IPS DF 19.7 (cell line): ENCODE measurements at places on chromosomes 5 and 9.

- no peak for DNase-seq
Observed at GRCh38 chr9:95896580-95896979, 21.1 kb downstream of the ERCC6L2 start.

DNA sequence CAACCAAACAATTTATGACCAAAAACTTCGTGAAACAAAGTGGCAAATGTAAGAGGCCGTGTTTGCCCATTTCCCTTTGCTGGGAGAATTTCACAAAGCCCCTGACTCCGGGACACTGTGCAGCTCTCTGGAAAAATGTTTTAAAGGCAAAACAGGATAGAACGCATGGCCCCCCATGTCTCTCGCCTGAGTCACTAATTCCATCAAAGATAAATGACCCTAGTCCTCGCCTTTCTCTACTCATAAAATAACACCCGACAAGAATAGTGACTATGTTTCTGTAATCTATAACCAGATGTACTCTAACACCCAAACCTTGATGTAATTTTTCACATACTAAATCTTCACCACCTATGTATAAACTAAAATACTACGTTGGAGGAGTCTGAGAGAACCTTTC, 55.7 kb upstream of the SAP30L start:
- DNase-seq, result no peak

GRCh38 chr5:94240993-94241651, 377.3 kb downstream of the KIAA0825 start:
- DNase-seq, result no peak

GRCh38 chr5:78507531-78507930, 141.0 kb downstream of the LHFPL2 start:
- DNase-seq, result no peak

- no peak for DNase-seq
Observed at GRCh38 chr9:134980991-134981390, 63.3 kb upstream of the FCN1 start.

DNA sequence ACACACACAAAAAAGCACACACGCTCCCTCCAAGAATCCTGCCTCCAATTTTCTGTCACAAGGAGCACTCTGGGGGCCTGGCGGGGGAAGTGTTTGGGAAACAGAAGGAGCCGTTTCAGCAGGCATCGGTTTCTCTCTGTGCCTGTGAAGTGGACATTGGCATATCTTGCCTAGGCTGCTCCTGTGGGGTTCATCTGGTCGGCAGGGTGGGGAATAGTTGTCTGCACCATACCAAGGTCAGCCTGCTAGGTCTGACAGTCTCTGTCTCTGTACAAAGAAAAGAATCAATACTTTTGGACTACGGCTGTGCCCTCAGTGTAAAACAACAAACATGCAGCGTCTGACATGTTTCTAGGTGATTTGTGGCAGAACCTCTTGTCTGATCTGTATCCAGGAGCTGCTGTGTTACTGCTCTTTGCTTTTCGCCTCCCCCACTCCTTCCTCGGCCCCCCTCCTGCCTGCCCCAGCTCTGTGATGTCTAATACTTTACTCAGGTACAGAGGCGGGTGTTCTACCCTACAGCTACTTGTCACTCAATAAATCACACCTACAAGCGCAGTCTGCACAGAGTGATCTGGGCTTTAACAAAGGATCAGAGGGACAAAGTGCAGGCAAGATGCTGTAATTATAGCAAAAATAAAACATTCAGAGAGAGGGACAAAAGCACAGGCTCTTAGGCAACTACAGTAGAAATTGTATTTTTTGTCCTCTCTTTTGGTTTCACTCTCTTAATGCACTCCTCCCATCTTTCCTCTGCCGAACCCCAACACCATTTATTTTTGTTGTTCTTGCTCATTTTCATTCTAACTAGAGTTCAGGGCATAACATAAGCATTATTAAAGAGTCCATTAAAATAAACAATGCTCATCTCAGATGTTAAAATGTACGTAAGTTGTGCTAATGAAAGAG, 216.7 kb downstream of the BNC2 start:
- DNase-seq, result no peak

GRCh38 chr9:110538647-110539041, 40.9 kb downstream of the SVEP1 start:
- DNase-seq, result no peak

DNA sequence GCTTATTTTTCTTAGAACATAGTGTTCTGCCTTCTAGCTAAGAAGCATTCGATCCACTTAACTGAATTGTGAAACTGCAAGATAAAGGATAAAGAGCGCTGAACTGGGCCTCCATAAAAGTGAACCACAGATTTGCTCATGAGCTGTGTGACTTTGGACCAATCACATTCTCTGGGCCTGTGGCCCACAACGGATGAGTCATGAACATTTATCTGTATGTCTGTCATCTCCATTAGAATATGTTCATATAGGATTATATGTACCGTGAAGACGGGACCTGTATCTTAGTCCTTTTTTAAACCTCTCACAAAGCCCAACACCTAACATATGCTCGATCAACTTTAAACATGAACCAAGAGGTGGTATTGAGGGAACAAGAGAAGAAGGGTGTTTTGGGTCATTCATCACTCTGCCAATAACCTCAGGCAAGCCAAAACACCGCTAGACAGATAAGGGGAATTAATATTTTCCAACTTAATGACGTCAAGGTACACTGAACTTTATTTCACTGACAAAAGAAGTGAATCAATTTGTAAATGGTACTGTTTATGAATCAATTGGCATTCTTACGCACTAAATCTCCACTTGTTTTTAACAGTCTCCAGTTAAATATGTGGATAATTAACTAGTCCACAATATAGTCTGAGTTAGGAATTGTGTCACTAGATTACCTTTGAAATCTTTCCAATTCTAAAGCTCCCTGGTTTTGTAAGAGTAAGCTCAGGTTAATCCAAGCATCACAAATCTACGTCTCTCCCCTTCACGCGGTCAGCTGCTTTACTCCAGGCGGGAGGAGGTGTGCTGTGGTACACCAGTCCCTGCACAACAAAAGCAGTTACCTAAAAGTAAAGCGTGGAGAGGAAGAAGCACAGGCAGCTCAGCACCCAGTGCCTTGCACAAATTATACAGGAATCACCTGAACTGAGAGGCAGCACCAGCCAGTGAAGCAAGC, 1.6 kb downstream of the TMEM245 start:
- no peak for DNase-seq

DNA sequence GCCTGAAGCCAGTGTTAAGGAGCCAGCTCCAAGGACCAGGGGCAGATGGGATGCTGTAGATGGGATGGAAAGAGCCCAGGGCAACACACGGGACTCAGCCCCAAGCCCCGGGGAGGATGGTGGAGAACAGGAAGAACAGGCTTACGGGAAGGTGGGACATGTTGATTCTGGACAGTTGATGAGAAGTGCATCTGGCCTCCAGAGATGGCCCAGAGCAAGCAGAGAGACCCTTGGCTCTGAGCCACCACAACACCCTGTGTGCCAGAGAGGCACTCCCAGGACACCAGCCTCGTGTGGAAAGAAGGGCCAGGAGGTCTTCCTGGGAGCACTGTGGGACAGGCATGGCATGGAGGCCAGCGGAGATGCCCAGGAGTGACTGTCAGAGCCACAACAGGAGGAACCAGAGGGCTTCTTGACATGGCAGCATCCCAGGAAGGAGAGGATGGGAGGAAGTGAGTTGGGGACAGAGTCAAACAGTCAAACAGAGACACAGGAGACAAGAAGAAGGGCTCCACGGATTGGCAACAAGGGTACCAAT, 156.3 kb upstream of the MVB12B start:
- DNase-seq, result no peak

GRCh38 chr9:1267581-1267980, 217.4 kb downstream of the DMRT2 start:
- DNase-seq, result no peak

DNA sequence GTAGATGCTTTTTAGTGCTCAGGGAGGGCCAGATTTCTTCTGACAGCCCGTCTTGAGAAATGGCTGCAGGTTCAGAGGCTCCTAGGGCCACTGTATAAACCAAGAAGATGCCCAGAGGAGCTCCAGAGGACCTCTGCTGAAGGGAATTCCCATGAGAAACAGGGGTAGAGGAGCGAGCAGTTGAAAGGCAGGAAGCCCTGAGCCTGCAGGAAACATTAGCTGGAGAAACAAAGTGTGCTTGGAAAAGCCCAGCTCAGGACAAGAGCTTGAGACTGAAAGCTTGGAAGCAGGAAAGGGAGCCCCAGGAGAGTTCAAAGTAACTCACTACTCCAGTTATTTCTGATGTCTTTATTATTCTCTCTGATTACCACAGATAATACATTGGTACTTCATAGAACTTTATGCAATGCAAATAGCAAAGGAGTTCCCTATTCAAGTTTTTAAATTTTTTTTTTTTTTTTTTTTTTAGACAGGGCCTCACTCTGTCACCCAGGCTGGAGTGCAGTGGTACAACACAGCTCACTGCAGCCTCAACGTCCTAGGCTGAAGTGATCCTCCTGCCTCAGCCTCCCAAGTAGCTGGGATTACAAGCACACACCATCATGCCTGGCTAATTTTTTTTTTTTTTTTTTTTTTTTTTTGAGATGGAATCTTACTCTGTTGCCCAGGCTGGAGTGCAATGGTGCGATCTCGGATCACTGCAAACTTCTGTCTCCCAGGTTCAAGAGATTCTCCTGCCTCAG, 16.5 kb downstream of the HBEGF start:
- no peak for DNase-seq

- DNase-seq, result no peak
Observed at GRCh38 chr5:13939638-13940037, 4.8 kb downstream of the DNAH5 start.

DNA sequence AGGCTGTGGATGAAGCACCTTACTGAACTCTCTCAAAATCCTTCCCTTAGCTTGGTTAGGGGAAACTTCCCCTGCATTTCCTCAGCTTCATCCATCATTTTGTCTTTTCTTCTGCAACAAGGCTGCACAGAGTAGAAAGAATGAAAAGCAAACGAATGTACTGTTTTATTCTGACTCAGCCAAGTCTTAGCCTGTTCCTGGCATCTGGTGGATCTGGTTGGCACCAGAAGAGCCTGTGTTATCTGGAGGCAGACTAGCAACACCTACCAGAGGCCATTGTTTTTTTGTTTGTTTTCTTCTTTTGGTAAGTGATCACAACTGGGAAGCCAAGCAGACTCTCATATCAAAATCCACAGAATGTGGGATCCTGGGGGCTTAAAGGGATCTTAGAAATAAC, 200.7 kb downstream of the FANCC start:
- no peak for DNase-seq

DNA sequence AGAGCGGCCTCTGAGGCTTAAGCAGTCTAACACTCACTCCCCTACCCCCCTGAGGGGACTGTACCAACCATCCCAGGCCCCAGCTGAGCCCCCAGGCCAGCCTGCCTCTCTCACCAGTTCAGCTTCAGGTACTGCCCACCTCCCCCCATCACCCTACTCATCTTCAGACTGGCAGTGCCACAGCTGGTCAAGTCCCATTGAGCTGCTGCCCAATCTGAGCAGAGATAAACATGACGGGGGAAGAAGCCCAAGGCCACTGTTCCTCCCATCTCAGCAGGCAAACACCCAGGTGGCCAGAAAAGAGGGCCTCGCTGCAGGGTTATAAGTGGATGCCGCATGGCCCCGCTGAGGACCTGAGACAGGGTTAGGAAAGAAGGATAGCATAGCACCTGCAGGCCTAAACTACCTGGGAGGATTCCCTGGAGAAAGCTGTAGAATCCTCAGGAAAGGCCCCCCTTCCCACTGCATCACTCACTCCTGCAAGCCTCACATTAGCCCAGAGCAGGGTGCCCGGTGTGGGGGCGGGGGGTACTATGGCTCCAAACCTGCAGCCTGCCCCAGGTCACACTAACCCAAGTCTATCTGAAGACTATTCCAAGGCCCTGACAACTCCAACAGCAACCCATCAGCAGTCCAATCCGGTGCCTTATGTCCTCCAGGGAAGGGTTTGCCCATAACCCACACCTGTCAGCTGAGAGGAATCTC, 3.6 kb downstream of the B4GALT1 start:
- DNase-seq, result no peak

GRCh38 chr5:3517348-3517747, 78.3 kb upstream of the IRX1 start:
- DNase-seq, result no peak

GRCh38 chr5:72199681-72200080, 92.4 kb downstream of the MAP1B start:
- DNase-seq, result no peak

- DNase-seq, result peak; percentile 47
Observed at GRCh38 chr9:100505564-100506159, 32.7 kb downstream of the TMEFF1 start.

DNA sequence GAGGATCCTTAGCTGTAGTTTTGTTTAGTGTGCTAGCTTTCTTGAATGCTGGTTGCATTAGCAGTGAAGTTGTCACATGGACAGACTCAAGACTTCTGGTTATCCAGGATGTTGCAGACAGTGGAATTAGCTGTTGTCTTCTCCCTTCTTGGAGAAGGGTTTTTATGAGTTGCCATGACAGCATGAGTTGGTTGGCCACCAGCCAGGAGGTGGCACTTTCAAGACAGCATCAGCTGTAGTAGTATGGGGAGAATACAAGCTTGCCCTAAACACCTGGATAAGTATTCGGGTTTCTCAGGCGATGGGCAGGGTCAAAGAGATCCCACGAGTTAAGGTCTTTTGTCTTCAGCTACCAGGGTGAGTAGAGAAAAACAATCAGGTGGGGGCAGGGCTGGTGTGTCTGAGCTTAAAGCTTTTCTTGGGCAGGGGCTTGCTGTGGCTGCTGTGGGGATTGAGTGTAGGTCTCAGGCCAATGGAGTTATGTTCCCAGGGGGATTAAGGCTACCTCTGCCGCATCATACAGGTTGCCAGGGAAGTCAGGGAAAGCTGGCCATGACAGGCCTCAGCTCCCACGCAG, 7.7 kb upstream of the C5orf47 start:
- DNase-seq, result no peak

GRCh38 chr9:85631809-85632208, 109.9 kb downstream of the AGTPBP1 start:
- no peak for DNase-seq

DNA sequence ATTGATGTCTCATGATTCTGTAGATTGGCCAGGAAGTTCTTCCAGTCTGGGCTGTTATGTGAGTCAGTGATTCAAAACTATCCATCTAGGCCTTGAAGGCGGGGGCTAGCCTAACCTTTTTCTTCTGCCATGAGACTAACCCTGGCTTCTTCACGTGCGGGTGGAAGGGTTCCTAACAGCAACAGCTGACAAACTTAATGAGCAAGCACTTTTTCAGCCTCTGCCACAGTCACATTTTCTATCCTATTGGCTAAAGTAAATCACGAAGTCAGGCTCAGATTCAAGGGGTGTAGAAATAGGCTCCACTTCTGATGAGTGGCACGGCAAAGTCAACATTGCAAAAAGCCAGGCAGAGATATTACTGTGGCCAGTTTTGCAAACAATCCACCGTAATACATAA, 68.4 kb downstream of the STK32A start:
- DNase-seq, result no peak
